ENCODE measurements at places on chromosomes 7 and 10.

- no peak for DNase-seq
Observed at GRCh38 chr10:33189363-33189762, 145.1 kb downstream of the NRP1 start.

GRCh38 chr7:127504715-127505114 lies 80.7 kb downstream of the GCC1 start:
- DNase-seq = no peak

DNA sequence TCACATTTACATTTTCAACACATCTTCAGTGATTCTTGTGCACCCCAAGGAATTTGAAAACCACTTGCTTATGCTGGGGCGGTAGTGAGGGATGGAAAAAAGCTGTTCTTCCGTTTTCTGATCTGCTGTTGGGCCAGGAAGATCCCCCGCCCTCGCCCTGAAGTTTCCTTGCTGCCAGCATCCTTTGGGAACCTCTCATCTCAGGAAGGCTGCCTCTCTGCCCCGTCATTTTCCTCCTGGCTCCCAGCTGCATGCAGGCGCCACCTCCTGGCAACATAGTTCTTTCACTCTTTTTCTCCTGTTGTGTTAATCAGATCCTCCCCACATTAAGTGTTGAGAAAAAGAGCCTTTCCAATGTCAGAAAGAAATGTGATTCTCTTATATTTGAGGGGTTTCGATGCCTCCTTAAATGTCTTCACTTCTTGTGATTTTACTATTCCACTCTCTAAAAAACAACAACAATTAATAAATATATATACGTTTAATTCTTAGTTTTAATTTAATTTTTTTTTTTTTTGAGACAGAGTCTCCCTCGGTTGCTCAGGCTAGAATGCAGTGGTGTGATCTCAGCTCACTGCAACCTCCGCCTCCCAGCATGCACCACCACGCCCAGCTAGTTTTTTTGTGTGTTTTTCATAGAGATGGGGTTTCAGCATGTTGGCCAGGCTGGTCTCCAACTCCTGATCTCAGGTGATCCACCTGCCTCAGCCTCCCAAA lies 122.9 kb downstream of the RALA start:
- peak; percentile 87 for DNase-seq

GRCh38 chr10:58512491-58513187 lies at the start of gene BICC1:
TSS of gene BICC1 (plus strand) at chr10:58512872. CDS start at chr10:58513144, 272 bp downstream.
- DNase-seq = no peak

GRCh38 chr10:124239134-124239533 lies 145.7 kb upstream of the CHST15 start:
- no peak for DNase-seq

- no peak for DNase-seq
Observed at GRCh38 chr10:70619271-70620019, 16.9 kb upstream of the PRF1 start.

- no peak for DNase-seq
Observed at GRCh38 chr7:1219498-1219897, 13.2 kb upstream of the UNCX start.

DNA sequence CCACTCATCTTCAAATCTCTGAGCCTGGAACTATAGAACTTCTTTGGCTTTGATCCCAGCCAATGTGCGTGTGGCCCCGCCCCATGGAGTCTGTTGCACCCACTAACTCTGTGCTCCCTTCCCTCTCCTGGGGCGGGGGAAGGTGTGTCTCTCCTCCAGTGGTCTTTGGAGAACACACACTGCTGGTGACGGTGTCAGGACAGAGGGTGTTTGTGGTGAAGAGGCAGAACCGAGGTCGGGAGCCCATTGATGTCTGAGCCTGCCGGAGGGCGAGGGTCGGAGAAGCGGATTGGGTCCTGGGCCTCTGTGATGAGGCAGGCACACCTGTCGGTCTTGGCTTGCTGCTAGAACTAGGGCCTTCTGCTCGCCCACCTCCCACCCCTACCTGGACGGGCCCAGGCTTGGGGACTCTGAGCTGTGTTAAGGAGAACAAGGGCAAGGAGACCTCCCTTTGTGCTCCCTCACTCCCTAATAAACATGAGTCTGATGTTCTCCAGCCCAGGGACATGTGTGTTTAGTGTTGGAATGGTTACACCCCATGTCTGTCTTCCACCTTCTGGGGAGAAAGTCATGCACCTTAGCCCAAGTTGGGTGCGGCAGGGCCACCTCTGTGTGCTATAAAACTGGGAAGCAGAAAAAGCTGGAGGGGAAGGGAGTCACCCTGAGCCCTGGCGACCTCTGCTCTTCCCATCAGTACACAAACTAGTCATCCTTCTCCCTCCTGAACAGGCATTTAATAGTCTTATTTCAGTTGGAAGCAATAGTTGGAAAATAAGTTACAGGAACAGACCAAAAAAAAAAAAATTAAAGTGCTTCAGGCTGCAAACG lies 4.6 kb downstream of the TRAPPC14 start:
- DNase-seq = no peak

DNA sequence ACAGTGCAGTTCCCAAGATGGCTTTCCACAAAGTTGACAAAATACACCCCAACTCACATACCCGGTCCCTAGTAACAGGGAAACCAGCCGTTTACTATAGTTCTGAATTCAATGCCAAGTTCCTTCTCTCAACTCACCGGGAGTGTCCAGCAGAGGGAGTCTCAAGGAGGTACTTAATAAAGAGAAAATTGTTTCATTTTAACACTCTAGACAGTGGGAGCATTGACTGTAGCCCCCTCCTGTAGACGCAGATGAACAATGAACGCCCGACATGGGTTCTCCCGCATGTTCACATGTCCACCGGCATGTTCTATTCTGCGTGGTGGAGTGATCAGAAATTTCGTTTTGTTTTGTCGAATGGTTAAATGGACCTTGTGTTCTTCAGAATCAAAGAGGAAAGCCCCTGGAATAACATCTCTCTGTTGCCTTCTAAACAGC lies 1.9 kb downstream of the HIPK2 start:
- peak; percentile 57 for DNase-seq

- no peak for DNase-seq
Observed at GRCh38 chr7:119046068-119046467, 821.6 kb downstream of the ANKRD7 start.

GRCh38 chr10:61272781-61273180 lies 180.4 kb downstream of the TMEM26 start:
- no peak for DNase-seq

- DNase-seq = no peak
Observed at GRCh38 chr10:77285529-77286182, 352.0 kb downstream of the KCNMA1 start.

- no peak for DNase-seq
Observed at GRCh38 chr10:126919426-126919825, 14.2 kb downstream of the DOCK1 start.

DNA sequence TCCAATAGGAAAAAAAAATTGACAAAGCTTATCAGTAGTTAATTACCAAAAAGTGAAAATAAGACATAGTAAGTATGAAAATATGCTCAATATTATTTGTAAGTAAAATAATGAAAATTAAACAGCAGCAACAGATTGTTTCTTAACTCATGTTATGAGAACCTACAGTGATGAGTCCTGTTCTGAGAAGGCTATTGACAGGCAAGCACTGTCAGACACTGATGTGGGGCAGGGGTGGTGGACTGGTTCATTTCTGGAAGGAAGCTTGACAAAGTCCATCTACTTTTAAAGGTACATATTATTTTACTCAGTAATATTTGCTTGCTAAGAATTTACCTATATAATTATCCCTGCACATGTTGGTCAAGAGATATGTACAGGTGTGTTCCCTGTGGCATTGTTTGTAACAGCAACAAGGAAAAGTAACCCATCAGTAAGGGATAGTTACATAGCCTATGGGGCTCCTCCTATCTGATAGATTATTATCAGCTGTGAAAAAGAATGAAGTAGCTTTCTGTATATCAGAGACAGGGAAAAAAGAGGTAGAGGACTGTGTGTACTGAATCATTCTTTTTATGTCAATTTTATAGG lies 161.6 kb downstream of the RTKN2 start:
- DNase-seq = no peak

GRCh38 chr7:148561099-148561498 lies 29.5 kb upstream of the C7orf33 start:
- no peak for DNase-seq

GRCh38 chr10:100838986-100839385 lies 73.8 kb upstream of the SLF2 start:
- DNase-seq = no peak

GRCh38 chr7:31549611-31550010 lies 35.7 kb downstream of the ITPRID1 start:
- no peak for DNase-seq

GRCh38 chr7:30805081-30805691 lies 34.0 kb downstream of the MINDY4 start:
- DNase-seq = no peak

GRCh38 chr7:3464900-3465622 lies 164.0 kb downstream of the SDK1 start:
- no peak for DNase-seq

DNA sequence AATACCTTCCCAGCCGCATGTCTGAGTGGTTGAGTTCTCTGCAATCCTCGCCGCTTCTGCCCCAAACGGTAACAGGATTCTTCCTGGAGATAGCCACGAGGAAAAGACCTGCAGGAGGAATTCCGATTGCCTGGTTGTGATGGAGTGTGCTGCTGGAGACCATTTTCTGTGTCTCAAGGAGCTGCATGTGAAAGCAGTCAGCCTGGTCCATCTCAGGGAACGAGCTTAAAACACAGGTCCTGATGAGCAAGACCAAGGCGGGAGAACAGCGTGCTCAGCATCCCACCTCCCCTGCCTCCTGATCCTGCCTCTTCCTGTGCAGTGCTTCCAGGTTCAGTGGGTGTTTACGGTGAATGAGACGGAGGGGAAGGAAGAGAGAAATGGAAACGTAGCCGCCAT lies 26.5 kb downstream of the VIPR2 start:
- DNase-seq = no peak

- DNase-seq = no peak
Observed at GRCh38 chr10:103766751-103767505, 88.4 kb downstream of the SH3PXD2A start.

DNA sequence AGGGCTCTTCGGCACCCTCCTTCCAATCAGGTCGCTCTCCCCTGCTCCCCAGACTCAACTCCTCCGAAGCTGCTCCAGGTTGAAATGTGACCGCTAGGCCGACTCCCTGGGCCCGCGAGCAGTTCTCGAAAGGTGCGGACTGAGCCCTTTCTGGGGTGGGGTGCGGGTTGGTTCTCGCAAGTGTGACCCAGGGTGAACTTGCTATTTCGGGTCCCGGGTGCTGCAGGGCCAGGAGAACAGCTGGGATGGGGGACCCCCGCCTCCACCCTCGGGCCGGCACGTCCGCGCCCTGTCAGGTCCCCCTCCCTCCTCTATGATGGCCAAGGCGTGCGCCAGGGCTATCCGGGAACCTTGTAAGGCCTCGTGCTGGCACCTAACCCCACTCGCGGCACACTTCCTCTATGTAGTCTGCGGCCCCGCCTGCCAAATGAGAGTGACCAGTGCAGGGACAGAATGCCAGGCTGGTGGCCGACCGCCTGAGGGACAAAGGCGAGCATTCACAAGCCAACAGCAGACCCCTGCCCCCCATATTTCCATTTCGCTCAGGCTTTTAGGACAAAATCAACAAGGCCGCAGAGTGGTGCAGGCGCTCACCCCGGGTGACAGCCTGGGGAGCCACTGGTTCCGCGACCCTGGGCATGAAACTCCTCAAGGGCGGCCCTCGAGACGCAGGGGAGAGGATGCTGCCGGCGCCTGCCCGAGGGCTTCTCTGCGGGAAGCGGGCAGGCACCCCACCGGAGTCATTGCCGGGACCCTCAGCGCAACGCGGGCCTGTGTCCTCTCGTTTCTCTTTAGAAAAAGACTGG lies 13.7 kb upstream of the HOXA13 start:
- no peak for DNase-seq

DNA sequence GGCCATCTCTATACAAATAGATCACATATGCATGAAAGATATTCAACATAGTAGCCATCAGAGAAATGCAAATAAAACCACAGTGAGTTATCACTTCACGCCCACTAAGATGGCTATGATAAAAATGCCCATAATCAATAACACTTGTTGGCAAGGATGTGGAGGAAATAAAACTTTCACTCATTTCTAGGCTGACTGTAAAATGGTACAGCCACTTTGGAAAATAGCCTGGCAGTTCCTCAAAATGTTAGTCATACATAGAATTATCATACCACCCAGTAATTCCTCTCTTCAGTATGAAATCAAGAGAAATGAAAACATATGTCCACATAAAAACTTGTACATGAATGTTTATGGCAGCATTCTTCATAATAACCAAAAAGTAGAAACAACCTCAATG lies 324.9 kb downstream of the LRRTM3 start:
- no peak for DNase-seq

- DNase-seq = no peak
Observed at GRCh38 chr7:27242555-27243339, at the start of gene EVX1. TSS of gene EVX1 (plus strand) at chr7:27242802. CDS start at chr7:27243031, 229 bp downstream.

DNA sequence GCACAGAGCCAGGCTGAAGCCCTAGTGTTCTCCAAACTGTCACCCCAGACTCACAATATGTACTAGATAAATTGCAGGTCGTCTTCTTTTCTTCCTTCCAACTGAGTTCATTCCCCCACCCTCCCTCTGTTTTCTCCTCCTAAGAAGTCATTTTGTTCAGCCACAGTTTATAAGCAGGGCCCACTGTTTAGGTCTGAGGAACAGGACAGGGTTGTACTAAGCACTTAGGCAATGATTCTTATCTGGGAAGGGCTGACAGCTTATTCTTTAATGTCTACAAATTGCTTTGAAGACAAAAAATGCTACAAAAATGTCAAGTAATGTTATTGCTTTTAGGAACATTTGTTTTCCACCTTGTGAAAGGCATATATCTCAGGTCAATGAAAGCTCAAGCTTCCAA lies 59.1 kb downstream of the CDC123 start:
- no peak for DNase-seq

- no peak for DNase-seq
Observed at GRCh38 chr7:36962367-36962766, 238.1 kb upstream of the AOAH start.

DNA sequence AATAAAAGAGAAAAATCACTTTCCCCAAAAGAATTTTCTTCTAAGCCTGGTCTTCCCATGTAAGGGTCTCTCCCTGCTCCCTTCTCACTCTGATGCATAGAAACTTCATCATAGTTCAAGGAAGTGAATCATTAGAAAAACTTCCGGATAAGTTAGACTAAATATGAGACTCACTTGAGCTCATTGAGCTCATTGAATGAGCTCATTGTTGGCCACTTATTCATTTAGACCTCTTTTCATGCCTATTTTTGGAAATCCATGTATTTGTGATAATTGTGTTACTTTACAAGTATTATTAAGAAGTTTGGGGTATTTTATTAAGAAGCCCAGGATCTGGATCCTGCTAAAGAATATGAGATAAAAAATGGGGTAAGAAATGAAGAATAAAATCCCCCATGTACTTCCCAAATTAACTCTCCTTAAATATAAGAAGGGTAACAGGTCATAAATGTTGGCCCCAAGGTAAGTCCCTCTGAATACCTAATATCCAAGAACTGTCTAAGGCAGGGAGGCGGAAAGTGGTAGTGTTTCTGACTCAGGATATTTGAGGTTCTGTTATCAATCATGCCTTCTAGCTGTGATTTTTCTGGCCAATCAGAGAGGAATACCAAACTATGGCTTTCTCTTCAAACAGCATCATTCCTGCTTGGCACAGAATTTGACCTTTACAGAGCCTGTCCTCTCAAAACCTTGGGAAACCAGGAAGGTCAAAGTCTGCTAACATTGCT lies 236.5 kb upstream of the PTN start:
- no peak for DNase-seq

GRCh38 chr10:103990121-103990520 lies 23.2 kb downstream of the SLK start:
- DNase-seq = no peak

Measured in DMS 273 treated with DMSO at 0.1 percent for 48 hours (cell line).